ENCODE measurements at places on chromosomes 4 and X. TPM values are rescaled to one million over a fixed set of nuclear protein-coding genes. Genes with fewer than 3 reads are reported as not detected.

UCP1 gene
- not detected for total RNA-seq

LAMP2 gene
- total RNA-seq = 82.8 TPM

CCNA2 gene
- total RNA-seq = 138 TPM

SLC6A14 gene
- not detected for total RNA-seq

C4orf46 gene
- total RNA-seq = 16.0 TPM

HTR2C gene
- not detected for total RNA-seq

ABLIM2 gene
- under 0.01 TPM for total RNA-seq

ANXA10 gene
- 0.30 TPM for total RNA-seq

SLC39A8 gene
- total RNA-seq = 4.0 TPM

CFP gene
- under 0.01 TPM for total RNA-seq

ARX gene
- total RNA-seq = not detected

CSAG2 gene
- not detected for total RNA-seq

MAGEB17 gene
- not detected for total RNA-seq

FRMPD4 gene
- 0.30 TPM for total RNA-seq

SRD5A3 gene
- total RNA-seq = 11.0 TPM

SPANXB1 gene
- total RNA-seq = not detected

NPY2R gene
- total RNA-seq = under 0.01 TPM

TRPC5OS gene
- total RNA-seq = not detected

Measured in bronchus fibroblast of lung (primary cell).